Stimulated activated CD4-positive, alpha-beta T cell treated with anti-CD3 and anti-CD28 coated beads, TNF-alpha, amount 100 ng/mL, for 24 hours (primary cell): ENCODE measurements at places on chromosomes 2 and 18.

GRCh38 chr2:234135750-234136221 is 85.3 kb downstream of the SPP2 start:
- peak; percentile 16 for DNase-seq

- no peak for DNase-seq
Observed at GRCh38 chr2:174485788-174486562, 854 bp downstream of the GPR155 start.

DNA sequence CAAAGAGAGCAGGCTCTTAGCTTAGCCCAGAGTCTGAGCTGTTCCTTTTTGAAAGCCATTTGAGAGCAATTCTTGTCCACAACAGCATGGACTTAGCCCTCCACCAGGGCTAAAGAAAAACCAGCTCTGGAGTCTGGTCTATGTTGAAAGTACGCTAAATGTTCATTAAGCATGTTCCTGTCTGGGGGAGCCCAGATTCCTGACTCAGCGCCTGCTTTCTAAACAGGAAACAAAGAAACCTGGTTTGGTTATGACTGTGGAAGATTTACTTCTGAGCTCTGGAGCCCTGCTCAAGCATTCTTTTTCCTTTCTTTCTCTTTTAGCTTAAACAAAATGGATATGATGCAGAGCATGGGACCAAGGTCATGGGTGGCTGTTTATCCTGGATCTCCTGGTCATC is 279.8 kb downstream of the RBM43 start:
- no peak for DNase-seq

- DNase-seq, result no peak
Observed at GRCh38 chr18:3329471-3329870, 67.5 kb downstream of the MYL12B start.

- no peak for DNase-seq
Observed at GRCh38 chr2:134008837-134009236, 245.0 kb upstream of the MGAT5 start.

DNA sequence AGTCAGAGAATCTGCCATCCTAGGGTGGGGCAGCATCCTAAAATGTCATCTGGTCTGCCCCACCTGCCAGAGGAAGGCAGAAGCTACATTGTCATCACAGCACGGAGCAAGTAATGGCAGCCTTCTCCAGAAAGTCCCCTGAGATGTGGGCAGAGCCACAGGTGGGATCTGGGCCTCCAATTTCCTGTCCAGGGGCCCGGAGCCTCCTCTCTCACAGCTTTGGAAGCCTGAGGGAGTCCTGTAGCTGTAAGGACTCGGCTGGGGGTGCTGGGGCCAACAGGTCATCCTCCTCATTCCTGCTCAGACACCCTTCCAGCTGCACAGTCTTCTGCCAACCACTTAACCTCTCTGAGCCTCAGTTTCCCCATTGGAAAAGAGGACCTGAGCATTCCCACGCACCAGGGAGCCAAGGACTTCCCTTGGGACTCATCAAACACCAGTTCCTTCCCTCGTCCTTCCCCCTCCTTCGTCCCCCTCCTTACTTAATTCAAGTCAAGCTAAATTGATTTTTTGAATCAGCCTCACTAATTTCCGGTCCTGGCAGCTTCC is 48.6 kb upstream of the ID2 start:
- no peak for DNase-seq

- no peak for DNase-seq
Observed at GRCh38 chr18:34942975-34943374, 98.2 kb upstream of the MAPRE2 start.

- no peak for DNase-seq
Observed at GRCh38 chr2:186591506-186591890, 1.6 kb downstream of the ITGAV start.

DNA sequence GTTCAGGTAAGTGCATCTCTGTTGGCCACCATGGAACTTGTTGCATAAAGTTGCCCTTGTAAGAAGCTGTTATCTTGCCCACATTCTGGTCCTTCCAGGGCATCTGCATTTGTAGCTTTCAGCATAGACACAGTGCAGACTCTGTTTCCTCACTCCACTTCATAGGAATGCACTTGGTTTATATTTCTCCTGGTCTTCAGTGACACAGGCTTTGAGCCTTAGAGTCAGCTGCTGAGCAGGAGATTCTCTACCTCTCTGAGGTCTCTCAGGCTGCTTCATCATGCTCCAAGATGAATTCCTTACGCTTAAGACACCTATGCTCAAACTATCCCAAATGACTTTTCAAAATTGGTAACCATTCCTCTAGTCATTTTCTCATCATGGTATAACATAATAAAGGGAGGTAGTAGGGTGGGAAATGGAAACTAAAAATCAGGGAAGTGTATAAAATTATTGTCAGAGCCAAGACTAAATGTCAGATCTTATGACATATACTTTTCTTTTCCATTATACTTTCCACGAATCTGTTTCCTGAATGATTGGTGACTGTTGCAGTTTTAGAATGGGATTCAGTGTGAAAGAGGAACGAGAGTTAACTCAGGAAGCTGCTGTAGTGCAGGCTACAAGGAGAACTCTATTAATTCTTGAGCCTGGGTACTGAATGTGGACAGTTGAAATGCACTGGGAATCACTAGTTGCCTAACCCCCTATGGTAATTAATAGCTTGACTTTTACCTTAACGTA is 72.0 kb downstream of the GALNT1 start:
- no peak for DNase-seq

- no peak for DNase-seq
Observed at GRCh38 chr2:8319219-8319618, 362.6 kb upstream of the ID2 start.

GRCh38 chr2:186688813-186689212 is 5.0 kb upstream of the FAM171B start:
- no peak for DNase-seq

GRCh38 chr2:191957996-191958860 is 111.3 kb upstream of the CAVIN2 start:
- DNase-seq, result no peak

GRCh38 chr18:3857544-3857943 is 407.6 kb downstream of the TGIF1 start:
- no peak for DNase-seq

DNA sequence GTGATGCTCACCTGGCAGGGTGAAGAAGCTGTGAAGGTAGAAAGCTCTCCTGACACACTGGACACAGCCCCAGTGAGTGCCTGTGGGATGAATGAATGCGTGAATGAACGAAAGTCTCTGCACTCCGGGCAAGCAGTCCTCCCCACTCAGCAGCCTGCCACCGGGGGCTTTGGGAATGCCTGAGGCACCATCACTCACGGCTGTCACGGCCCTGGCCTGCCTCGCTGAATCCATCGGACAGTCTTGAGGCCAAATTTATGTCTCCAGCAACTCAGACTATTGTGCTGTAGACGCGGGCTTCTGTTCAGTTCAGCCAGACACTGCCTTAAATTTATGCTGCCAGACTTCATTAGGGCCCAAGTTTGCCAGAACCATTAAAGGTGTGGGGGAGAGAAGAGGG is 62.9 kb upstream of the TEX51 start:
- no peak for DNase-seq

- DNase-seq, result no peak
Observed at GRCh38 chr2:201931951-201932350, 101.7 kb upstream of the FZD7 start.

DNA sequence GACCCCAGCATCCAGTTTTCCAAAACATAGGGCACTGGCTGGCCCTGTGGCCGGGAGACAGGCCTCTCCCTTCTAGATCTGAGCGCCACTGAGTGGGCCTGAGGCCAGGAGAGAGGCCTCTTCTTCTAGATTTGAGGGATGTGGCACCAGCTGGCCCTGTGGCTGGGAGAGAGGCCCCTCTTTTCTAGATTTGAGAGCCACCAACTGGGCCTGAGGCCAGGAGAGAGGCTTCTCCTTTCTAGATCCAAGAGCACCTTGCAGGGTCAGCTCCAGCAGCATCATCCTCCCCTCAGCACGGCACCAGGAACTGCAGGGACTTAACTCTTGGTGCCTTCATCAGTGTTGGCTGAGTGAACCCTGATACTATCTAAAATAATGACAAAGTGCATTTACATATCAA is 114.3 kb upstream of the ALKAL2 start:
- DNase-seq, result no peak

DNA sequence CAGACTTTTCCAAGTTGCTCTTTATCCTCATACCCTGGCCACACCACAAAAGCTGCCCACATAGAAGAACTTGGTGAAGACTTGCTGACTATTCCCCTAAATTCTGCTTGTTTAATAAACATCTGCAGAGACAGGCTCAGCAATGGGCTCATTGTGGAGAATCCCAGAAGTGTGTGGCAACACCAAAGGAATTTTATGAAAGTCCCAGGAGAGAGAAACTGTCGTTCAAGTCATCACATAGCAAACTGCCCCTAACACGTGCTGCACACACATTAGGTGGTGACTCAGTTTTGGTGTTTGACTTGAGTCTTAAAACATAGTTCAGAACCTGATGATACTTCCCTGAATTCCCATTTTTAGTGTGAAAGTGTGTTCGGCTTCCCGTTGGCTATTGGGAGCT is 38.6 kb downstream of the CYP1B1 start:
- no peak for DNase-seq

DNA sequence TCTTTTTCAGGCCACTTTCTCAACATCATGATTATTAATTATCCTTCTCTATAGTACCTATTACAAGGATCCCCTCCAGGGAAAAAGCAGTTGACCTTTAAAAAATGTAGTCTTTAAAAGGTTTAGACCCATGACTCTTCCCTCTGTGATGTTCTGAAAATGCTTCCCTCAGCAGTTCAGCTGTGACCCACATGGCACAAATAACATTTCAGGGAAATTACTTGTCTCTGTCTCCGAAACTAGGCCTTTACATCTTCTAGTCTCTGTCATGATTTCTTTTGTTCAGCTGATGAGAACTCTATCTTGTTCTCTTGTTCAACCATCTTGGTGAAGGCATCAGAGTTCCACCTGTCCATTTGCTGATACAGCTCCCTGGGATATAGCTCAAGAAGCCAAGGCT is 28.3 kb downstream of the LGALSL start:
- no peak for DNase-seq

GRCh38 chr2:174326161-174327020 is 8.4 kb upstream of the SP9 start:
- no peak for DNase-seq

DNA sequence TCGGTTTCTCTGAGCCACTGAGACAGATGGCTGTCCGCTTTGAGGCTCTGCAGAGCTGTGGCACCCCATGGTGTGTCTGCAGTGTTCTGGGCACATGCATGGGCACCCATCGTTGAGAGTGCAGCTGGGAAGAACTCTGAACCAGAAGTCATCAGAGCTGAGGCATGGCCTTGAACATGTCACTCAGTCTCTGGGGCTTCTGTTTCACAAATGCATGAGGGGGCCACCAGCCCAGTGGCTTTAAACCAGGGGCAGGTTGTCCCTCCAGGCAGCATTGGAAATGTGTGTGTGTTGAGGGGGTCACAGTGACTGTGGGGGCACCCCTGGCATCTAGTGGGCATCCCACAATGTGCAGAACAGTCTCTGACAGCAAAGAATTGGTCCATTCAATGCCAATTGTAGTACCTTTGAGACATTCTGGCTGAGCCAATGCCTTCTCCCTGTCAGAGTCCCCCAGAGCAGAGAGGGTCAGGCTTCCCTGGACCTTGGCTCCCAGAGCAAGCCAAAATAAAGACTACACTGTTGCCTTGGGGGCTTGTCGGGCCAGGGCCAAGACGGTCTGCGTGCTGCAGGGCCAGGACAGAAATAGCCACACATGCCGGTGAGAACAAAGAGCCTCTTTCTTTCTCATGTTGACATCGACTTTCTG is 9.3 kb upstream of the PSMD1 start:
- no peak for DNase-seq

GRCh38 chr18:34734056-34734455 is 24.0 kb downstream of the DTNA start:
- no peak for DNase-seq

- DNase-seq, result no peak
Observed at GRCh38 chr2:207078186-207078798, 87.5 kb downstream of the KLF7 start.

GRCh38 chr2:219517954-219518778 is 3.9 kb downstream of the ASIC4 start:
- DNase-seq, result no peak

DNA sequence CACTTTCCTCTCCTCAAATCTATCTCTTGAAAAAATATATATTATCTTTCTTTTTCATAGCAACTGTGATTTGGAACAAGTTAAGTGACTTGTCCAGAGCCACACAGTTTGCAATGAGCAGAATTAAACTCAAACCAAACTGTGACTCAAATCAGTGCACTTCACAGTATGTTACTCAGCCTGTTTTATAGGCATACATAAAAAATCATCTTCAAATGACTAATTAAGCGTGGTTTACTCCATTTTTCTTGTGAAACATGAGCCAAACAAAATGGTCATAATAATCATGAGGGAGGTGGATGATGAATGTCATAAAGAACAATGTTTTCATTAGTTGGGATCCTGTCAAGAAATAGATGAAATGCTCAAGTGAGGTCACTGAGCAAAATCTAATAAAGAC is 6.1 kb upstream of the CCDC178 start:
- no peak for DNase-seq

- no peak for DNase-seq
Observed at GRCh38 chr18:5542515-5543035, 1.2 kb downstream of the EPB41L3 start.

GRCh38 chr18:62672600-62672999 is 42.7 kb upstream of the PHLPP1 start:
- DNase-seq, result no peak

DNA sequence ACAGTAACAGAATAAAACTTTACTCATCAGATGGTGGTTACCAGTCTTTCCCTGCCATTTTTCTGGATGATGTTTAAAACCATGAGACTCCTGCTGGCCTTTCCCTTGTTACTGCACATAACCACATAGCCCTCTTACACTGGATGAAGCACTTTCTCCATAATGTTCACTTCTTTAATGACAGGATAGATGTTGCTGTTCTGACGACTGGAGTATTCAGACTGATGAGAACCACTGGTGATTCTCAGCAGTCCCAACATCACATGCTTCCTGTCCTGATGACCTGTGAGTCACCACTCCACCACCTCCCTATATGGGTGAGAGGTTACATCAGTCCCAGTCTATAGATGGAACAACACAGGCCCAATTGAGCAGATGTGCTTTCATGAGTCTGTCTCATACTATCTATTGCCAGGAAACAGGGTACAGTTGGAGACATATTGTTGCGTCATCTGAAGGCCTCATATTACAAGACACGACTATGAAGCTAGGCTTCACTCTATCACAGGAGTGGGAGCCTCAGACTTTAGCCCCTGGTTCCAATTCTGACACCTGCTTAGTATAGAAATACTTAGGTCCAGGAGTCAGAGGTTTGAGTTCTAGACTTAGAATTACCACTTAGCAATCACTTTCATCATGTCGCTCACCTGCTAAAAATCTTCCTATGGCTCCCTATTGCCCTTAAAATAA is 145.7 kb upstream of the KLF7 start:
- peak; percentile 12 for DNase-seq

DNA sequence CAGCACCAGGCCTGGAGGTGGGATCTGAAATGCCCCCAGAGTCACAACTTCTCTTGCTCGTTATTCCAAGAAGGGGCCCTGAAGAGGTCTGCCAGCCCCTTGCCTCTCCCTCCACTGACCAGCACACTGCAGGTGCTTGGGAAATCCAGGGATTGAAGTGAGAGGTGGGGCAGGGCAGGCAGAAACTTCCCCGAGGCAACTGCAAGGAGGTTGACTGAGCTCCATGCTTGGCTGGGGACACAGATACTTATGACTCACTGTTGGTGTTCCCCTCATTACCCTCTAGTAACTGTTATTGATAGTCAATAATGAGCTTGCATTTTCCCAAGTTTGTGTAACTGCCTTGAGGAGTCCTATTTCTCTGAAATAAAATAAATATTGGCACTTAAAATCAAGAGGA is 47.5 kb downstream of the MARCO start:
- DNase-seq, result no peak
